SK-MEL-5 (cell line): ENCODE measurements at places on chromosomes 4 and X. TPM values are rescaled to one million over a fixed set of nuclear protein-coding genes. Genes with fewer than 3 reads are reported as not detected.

ITM2A gene
- total RNA-seq, result 48.8 and 51.7 TPM in 2 replicates

SORBS2 gene
- total RNA-seq, result 45.8 and 49.8 TPM in 2 replicates

PITX2 gene
- total RNA-seq, result 1.1 and 1.8 TPM in 2 replicates

UCP1 gene
- total RNA-seq, result not detected in 2 replicates

RIPPLY1 gene
- total RNA-seq, result not detected in 2 replicates

KIAA1210 gene
- total RNA-seq, result 0.05 and 0.08 TPM in 2 replicates

SMS gene
- total RNA-seq, result 792 and 838 TPM in 2 replicates

GASK1B gene
- 11.7 and 12.8 TPM in 2 replicates for total RNA-seq

ASB9 gene
- total RNA-seq, result 30.3 and 35.7 TPM in 2 replicates

MAP3K15 gene
- total RNA-seq, result 0.19 and 0.66 TPM in 2 replicates

USP27X gene
- total RNA-seq, result 7.1 and 7.8 TPM in 2 replicates
